ENCODE measurements at places on chromosomes 7 and 10.

DNA sequence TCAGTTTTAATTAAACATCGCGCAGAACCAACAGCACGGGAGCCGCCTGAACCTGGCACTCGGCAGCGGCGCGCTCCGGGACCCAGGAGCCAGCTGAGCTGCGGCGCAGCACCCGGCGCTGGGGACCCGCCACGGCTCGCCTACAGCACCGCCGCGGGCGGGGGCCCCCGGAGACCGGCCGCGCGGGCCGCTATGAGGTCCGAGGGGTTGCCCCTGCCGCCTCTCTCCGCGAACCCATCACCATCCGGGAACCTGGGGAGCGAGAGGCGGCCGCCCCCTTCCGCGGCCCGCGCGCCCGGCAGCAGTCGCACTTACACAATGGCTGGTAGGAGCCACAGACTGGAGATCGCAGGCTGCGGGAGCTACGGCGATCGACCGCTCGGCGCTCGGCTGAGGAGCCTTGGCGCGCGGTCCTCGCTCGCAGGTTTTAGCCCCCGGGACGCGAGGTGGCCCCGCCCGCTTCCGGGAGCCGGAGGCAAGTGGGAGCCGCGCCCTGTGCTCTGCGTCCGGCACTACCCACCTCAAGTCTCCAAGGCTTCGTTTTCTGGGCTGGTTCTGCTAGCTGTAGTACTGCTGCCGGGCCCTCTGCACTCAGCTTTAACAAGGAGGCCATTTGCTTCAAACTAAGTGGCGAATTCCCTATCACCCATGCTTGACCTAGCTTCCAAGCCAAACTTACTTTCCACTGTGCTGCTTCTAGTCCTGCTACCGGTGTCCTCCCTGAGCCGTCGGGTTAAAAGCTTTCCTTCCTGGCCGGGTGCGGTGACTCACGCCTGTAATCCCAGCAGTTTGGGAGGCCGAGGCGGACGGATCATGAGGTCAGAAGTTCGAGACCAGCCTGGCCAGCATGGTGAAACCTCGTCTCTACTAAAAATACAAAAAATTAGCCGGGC is at the start of gene TPK1:
TSS of gene TPK1 (minus strand) at position 402 of the 893 bp plus-strand sequence. CDS start 451 bp downstream, outside the sequence.
- peak; percentile 65 for DNase-seq

GRCh38 chr7:107581387-107582013 is 1.5 kb downstream of the BCAP29 start:
- no peak for DNase-seq

DNA sequence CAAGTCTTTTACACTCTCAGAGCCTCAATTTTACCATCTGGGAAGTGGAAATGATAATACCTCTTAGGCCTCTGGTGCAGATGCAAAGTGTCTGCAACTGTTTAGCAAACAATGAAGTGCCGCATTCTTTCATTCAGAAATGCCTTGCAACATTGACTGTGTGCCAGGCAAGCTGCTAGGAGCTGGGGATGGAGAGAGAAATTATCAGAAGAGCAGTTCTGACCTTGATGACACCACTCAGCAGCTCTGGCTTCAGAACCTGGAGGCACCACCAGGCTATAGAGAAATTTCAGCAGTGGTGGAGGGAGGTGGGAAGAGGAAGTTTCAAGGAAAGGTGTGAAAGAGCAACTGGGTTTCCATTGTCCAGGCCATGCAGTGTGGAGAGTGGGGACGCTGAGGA is 78.1 kb upstream of the HABP2 start:
- no peak for DNase-seq

- DNase-seq: no peak
Measured at GRCh38 chr10:78472551-78472890, 438.9 kb downstream of the RPS24 start.

Data from NCI-H1048 (cell line).